Activated CD8-positive, alpha-beta memory T cell treated with anti-CD3 and anti-CD28 coated beads for 24 hours (primary cell): ENCODE measurements at places on chromosomes 6 and 20.

DNA sequence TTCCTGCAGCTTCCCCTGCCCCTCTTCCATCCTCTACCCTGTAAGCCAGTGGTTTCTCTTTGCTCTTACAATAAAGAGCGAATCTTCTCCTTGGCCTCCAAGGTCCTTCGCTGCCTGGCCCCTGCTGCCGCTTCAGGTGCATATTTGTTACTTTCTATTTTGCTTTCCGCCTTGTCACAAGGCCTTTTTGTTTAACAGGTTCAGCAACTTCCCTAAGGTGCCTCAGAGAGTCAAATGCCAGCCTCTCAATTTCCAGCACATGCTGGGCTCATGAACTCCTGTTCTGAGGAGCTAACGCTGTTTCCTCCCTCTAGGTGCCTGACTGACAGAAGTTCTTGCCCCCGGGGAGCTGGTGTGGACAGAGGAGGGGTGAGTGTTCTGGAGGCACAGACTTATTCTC, 42.4 kb upstream of the EPB41L1 start:
- DNase-seq = no peak

- no peak for DNase-seq
Observed at GRCh38 chr6:168206186-168206585, 113.4 kb downstream of the DACT2 start.

GRCh38 chr6:134223796-134224420, 94.0 kb downstream of the SGK1 start:
- DNase-seq = no peak

GRCh38 chr6:141488488-141488887, 644.2 kb upstream of the GJE1 start:
- DNase-seq = no peak

DNA sequence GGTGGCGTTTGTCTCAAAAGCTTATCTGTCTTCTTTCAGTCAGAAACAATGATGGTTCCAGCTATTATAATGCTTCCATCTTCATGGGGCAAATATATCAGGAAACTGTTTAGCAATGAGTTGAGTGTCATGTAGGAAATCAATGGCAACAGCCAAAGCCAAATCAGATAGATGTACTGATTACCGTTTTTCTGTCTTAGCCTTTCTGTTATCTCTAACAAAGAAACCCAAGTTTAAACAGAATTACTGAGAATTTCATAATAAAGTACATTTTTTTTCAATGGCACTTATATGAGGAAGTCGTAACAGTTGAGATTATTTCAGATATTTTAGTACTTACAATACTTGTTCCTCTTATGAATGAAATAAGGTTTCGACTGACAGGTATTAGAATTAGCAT, 1.2 kb downstream of the NOX3 start:
- DNase-seq = no peak

DNA sequence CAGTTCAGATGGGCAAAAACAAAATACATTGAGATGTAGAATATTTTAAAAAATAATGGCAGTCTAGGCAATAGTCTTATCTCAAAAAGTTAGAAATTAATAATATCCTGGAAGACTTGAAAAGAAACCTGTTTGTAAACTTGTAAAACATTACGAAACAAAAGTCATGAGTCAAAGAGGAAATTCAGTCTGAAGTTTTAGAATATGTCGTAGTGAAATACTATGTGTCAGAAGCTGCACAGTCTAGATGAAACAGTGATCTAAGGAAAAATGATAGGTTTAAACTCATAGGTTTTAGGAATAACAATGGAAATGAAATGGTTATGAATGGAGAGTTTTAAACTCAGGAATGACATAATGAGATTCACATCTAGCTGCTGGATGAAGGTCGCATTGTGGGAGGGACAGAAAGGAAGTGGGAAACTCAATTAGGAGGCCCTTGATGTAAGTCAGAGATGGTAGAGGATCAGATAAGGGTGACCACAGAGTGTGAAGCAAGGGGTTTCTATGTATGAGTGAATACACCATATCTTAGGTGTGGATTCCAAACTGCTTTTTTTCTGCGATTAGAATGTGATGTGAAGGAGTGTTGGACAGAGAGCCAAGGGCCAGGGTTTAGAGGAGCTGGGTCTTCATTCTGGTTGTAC, 2.8 kb downstream of the SNRPB2 start:
- no peak for DNase-seq
